ENCODE measurements at places on chromosomes 6 and 20. TPM values are rescaled to one million over a fixed set of nuclear protein-coding genes. Genes with fewer than 3 reads are reported as not detected.

DNA sequence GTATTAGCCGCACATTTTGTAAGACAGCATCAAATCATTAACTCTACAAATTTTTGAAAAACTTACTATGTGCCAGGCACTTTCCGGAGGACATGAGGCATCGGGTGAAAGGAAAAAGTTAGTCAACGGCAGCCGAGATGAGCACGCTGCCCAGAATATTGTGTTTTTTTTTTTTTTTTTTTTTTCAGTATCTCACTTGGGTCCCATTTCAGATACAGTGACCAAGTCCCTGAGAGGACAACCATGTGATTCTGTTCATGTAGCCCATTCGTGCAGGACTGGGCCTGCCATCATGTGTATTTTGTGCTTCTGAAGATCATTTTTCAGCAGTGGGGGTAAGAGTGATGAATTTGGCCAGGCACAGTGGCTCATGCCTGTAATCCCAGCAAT lies 1.3 kb downstream of the SLA2 start:
- DNase-seq: no peak

DNA sequence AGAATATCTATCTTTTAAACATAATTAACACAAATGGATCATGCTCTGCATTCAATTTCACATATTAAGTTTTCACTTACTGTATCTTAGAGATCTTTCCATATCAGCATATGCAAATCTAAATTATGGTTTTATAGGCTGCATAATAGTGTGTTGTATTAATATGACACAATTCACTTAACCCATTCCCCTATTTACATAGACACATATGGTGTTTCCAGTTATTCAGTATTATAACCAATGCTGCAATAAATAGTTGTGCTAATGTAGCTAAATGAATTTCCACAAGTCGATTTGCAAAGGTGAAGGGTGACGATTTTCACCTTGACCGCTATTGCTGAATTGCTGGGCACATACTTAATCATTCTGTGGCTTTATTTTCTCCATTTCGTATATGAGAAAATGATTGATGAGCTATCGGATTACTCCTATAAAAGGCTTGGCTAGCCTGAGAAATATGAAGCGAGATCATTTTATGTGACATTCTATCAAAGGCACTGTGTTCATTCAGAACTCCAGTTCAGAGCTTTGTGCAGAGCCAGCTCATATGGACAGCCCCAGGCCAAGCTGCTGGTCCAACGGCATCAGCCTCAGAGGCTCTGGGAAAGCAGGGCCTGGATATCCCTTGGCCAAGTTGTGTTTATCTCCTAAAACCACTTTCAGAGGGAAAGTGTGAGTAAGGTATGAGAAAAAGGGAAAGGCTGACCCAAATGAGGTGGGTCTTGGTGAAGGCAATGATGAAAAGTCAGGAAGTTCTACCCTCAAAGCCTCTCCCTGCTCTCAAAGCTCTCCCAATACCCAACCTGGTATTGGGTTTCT lies 50.8 kb downstream of the GFOD1 start:
- no peak for DNase-seq

- no peak for DNase-seq
Observed at GRCh38 chr20:46304361-46304760, 3.9 kb downstream of the CDH22 start.

- no peak for DNase-seq
Observed at GRCh38 chr6:71310261-71310660, 21.6 kb downstream of the OGFRL1 start.

- no peak for DNase-seq
Observed at GRCh38 chr6:88422831-88423230, 256.7 kb upstream of the CNR1 start.

GRCh38 chr6:158033751-158034702 lies 52.4 kb downstream of the SYNJ2 start:
- peak; percentile 61 for DNase-seq

DNA sequence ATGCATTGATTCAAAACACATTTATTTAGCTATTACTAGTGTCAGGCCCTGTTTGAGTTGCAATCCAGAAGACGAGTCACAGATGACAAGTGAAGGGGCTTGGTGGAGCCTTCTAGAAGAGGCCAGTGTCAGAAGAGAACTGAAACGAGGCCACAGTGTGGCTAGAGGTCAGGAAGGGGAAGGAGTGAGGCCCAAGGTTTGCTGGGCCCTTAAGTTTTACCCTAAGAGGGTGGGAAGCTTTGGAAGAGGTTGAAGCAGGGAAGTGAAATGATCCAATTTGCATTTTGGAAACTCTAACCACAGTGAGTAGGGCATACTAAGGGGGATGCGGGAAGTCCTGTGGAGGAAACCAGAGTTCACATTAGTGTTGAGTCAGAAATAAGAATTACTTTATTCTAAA lies 25.0 kb downstream of the TTK start:
- DNase-seq: no peak

DNA sequence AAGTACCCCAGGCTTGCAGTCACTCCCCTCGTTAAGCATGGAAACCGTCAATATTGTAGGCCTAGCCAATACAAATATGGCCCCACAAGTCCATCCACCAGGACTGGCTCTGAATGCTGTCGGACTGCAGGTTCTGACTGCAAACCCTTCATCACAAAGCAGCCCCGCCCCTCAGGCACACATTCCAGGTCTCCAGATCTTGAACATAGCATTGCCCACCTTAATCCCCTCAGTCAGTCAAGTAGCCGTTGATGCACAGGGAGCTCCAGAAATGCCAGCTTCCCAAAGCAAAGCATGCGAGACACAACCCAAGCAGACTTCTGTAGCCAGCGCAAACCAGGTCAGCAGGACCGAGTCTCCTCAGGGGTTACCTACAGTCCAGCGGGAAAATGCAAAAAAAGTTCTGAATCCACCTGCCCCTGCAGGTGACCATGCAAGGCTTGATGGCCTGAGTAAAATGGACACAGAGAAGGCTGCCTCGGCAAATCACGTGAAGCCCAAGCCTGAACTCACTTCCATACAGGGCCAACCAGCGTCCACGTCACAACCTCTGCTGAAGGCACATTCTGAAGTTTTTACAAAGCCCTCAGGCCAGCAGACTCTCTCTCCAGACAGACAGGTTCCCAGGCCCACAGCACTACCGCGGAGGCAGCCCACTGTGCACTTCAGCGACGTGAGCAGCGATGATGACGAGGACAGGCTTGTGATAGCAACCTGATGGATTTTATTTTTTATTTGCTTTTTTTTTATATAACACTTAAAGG lies 126.2 kb upstream of the EDN1 start:
- no peak for DNase-seq

DNA sequence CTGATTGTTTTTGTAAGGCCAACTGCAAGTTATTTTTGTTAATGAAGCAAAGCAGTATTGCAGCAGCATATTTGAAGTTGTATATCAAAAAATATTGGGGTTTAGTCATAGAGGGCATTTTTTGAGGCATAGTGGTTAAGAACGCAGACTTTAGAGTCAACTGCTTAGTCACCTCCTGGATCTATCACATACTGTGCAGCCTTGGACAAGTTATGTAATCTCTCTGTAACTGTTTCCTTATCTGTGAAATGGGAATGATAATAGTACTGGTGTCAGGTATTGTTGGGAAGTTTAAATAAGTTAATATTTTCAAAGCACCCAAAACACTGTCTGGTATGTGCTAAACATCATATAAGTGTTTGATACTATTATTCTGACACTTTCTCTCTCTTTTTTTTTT lies 27.2 kb upstream of the EFHC1 start:
- peak; percentile 55 for DNase-seq

GRCh38 chr6:36639171-36639808 lies 39.2 kb upstream of the CDKN1A start:
- DNase-seq: no peak

Gene EPB41L1
- 13.5 TPM for total RNA-seq

Gene TXLNB
- 0.36 TPM for total RNA-seq
